ENCODE measurements at places on chromosomes 5 and 9.

DNA sequence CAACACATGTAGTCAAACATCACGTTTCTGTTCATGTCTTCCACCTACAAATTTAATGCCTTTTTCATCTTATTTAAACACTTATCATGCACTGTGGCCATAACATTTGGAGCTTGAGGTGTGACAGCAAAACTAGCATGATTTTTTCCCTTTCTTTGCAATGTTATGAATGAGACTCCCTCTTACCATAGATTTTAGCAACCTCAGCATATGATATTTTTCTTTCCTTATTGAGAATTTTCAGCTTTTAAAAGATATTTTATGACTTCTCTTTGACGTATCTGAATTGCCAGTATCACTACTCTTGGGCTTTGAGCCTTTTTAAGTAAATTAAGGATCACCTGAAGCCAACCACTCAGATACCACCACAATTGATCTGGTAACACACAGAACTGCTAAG is 32.7 kb upstream of the ISOC1 start:
- DNase-seq, result no peak

DNA sequence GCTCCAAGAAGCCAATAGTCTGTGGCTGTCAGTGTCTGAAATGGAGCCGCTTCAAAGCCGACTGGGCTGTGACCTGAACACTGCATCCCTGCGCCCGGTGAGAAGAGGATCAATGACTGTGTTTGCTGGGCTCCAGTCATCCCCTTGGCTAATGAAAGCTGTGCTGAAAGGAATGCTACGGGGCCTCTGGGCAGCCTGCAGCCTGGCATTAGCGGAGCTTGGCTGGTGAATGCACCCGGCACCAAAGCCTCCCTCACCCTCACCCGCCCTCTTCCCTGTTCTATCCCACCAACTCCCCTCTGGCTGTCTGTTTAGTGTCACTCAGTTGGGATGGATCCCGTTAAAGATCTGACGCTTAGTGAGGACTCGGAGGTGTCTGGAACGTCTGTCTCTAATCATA is 355.3 kb downstream of the BNC2 start:
- no peak for DNase-seq

DNA sequence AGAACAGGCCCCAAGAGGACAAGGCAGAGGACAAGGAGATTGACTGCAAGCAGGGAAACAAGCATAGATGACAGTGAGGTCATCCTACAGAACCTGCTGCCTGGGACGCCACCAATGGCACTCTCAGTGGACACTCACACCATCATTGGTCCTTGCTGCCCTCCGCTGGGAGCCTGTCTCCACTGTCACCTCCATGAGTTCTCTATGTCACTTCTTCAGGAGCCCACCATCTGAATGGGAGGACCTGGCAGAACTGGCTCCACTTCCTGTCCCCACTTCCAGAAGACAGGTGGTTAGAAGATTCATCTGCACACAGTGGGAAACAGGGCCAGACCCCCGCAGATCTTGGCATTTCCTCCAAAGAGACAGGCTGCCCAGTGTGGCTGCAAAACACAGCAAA is 188.9 kb downstream of the HSD17B3 start:
- no peak for DNase-seq

DNA sequence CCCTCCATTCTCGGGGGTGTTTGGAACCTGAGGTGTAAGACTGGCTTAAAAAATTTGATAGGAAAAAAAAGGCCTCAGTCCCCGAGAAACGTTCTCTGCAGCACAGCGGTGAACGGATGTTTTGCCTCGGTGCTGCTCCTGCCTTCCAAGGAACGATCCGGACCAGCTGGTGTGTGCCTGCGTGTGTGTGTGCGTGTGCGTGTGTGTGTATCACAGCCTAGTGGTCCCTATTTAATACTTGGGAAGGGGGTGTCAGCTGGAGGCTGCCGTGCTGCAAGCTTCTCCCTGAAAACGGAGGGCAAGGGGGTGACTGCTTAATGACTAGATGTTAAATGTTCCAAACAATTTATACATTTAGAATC is 76.9 kb downstream of the LHX2 start:
- DNase-seq, result no peak

DNA sequence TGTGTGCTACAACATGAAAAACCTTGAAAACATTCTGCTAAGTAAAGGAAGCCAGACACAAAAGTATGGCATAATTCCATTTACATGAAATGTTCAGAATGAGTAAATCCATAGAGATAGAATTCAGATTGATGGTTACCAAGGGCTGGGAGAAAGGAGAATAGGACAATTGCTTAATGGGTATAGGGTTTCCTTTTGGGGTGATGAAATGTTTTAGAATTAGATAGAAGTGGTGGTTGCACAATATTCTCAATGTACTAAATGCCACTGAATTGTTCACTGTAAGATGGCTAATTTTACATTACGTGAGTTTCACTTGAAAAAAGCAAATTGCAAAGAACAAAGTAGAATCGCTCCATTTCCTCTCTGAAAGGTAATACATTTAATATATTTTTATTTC is 43.0 kb upstream of the GAS1 start:
- no peak for DNase-seq

- DNase-seq, result no peak
Measured at GRCh38 chr5:145008876-145009530, 826.1 kb downstream of the PRELID2 start.

- DNase-seq, result no peak
Measured at GRCh38 chr9:90274725-90275124, 367.9 kb downstream of the DIRAS2 start.

DNA sequence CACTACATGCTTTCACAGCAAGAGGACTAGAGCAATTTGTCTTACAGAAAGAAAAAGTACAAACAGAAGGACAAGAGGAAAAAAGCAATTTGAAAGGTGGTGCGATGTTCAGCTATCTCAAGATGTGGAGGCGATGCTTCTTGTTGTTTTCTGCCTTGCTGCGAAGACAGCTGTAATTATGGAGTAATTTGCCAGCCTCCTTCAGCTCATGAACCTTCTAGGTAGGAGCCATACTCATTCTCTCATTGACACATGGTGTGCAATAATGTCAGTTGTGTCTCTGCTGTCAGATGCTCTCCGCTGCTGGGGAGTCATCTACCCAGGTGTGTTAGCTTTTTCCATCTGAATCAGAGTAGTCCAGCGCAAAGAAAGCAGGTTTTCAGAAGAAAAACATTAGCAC is 424.5 kb downstream of the NR2F1-AS1 start:
- DNase-seq, result no peak

- no peak for DNase-seq
Measured at GRCh38 chr9:13896922-13897835, 416.8 kb downstream of the NFIB start.

GRCh38 chr5:53777864-53778618 is 217.6 kb downstream of the NDUFS4 start:
- DNase-seq, result no peak

GRCh38 chr9:7560669-7561305 is 238.8 kb downstream of the DMAC1 start:
- DNase-seq, result no peak

DNA sequence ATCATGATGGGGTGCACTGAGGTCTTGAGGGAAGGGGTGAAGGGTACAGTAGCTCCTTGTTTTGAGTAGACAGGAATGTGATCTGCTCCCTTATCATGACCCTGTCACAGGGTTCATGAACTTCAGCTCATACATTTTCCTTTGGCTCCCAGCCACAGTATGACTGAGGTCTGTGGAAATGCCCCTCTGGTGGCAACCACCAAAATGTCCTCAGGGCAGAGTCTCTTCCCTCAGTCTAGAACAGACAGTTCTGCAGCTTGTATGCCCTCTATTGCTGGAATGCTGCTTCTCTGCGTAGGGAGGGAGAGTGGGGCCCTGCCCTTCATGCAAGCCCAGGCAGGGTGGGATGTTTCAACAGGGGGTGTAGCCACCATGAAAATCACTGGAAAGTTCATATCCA is 53.8 kb upstream of the SNCAIP start:
- DNase-seq, result no peak

All from GM10248 (cell line).